T follicular helper cell (primary cell): ENCODE measurements at places on chromosomes 1 and 21.

DNA sequence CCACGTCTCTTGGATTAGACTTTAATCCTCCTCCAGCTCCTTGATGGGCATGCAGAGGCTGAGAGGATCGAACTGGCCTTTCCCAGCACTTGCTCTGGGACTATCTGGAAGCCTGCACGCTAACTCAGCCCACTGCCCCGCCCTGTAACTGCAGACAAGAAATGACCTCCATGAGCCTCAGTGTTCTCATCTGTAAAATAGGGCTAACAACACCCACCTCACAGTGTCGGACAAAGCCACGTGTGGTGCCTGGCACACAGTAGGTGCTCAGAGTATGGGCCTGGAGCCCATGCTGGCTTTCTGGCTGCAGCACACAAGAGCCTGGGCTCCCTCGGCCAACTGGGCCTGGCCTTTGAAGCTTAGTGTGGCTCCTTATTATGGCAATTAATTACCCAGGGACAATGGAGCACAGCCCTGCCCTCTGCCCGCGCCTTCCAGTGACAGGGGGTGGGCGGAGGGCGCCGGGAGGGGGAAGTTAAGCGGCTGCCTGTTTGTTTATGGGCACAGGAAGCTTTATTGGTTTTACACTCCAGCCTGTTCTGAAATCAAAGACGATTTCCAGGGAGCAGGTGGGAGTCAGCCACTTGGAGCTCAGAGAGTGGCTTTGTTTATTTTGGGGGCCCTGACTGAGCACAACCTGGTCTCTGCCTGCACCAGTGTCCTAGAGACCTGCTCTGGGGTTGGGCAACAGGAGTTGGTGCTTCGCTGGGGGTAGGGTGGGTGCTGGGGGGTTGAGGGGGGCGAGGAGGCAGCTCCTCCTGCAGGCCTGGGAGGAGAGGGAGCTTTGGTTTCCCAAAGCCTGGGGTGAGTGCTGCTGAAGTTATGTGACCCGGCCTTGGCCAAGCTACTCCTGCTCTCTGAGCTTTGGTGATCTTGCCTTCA, 31.0 kb downstream of the PAX7 start:
- DNase-seq, result no peak

GRCh38 chr1:209227941-209228340, 355.6 kb upstream of the CAMK1G start:
- DNase-seq, result no peak

GRCh38 chr1:84143796-84144565, at the start of gene PRKACB:
PRKACB (plus strand) TSS chr1:84144271; CDS start chr1:84144362, 91 bp downstream.
- DNase-seq, result no peak

GRCh38 chr1:86018283-86018923, 138.2 kb downstream of the COL24A1 start:
- DNase-seq, result no peak

GRCh38 chr1:171758011-171758410, 16.1 kb upstream of the VAMP4 start:
- DNase-seq, result no peak

- DNase-seq, result no peak
Observed at GRCh38 chr1:187096689-187097088, 267.9 kb downstream of the PLA2G4A start.

GRCh38 chr1:228149406-228150119, at the start of gene GJC2:
GJC2 (plus strand) TSS chr1:228149930; CDS start chr1:228157759, 7,829 bp downstream.
- no peak for DNase-seq

- DNase-seq, result no peak
Observed at GRCh38 chr1:228408869-228409805, 2.5 kb upstream of the TRIM11 start.
